Bone marrow (tissue), 2 donors: ENCODE measurements at places on chromosomes 3 and 15.

GRCh38 chr3:140007911-140008869 lies 73.2 kb downstream of the CLSTN2 start:
- no peak for DNase-seq

DNA sequence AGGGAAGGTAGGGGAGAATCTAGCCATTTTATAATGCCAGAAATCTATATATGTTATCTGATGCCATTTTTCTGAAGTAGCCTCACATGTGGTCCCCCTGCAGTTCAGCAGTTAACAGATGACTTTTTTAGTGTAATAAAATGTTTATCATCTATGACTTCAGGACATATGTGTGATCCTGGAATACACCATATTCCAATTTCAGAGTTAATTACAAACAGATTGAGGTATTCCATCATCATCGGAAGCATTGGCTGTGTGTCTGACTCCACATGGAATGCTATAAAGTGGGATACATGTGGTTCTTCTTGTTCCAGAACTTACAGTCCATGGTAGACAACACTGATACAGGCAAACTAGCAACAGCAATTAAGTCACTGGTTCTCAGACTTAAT lies 45.9 kb upstream of the LIMD1 start:
- no peak for DNase-seq

DNA sequence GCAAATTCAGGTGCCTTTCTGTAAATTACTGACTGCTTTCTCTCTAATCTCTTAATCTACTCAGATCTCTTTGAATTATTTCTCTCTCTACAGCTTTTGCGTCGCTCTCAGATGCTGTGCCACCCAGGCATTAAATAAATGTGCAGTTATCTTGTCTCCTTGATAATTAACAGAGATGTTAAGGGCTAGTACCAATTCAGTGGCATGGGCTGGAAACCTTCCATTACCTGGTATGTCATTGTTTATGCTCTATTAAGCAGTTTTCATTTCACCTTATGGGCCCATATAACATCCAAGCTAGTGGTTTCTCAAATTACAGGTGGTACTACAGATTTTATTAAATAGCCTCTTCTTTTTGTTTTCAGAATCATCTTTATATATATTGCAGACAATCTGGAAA lies 66.0 kb downstream of the PEX5L start:
- no peak for DNase-seq

DNA sequence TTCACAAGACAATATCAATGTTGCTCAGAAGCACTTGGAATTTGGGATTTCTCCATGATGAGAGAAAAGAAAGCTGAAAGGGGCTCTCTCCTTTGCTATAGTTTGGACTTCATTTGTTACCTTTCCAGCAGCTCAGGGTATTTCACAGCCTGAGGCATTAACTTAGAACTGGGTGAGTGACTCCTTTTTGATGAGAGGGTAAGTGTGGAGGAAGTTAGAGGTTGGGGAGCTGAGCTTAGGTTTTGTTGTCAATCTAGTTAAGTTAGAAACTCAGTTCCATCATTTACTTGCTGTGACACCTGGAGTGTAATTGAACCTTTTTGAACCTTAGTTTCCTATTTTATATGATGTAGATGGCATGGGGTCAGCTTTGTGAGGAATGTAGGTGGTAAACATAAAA lies 359.1 kb downstream of the PDCD6IP start:
- no peak for DNase-seq

- DNase-seq = no peak
Observed at GRCh38 chr3:155871746-155872158, 1.3 kb downstream of the GMPS start.

- DNase-seq = no peak
Observed at GRCh38 chr3:2976796-2977195, 133.4 kb downstream of the IL5RA start.

- DNase-seq = no peak
Observed at GRCh38 chr15:98682992-98683701, 34.8 kb downstream of the IGF1R start.

DNA sequence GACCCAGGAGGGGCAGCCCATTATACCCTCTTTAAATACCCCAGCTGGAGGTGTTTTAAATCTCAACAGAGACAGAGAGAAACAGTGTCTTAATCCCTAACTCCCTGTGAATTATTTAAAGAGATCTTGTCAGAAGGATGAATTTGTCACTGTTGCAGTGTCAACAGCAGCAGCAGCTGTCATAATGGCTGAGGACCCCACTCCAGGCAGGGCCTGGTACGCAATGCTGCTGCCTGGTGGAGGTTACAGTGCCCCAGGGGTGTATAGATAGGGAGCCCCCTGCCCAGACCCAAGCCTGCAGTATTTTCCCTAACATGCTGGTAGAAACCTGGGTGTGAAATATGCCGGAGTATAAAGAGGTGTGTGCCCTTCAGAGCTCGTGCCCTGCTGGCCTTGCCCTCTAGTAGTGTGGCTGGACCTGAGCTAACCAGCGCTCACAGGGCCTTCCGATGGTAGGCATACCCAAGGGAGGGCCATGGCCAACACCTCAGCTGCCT lies 143.0 kb downstream of the EPHB1 start:
- no peak for DNase-seq

DNA sequence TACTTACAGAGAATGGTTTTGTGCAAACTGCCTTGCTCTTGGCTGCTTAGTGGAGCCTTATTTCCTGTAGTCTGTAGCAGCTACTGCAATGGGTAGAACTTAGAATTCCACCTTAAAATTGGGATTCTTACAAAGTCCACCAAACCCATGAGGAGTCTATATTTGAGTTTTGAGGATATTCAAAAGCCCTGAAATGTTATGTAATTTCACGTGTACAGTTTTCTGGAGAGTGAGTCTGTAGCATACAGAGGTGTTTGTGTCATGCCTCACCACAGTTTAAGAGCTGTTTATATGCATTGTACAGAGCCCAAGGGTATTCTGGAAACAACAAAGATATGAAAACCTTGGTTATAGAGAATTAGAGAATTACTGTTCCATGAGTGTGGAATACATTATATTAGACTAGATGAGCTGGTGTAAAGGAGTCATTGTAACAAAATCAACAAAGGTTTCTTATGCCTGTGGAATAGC lies 114.4 kb downstream of the MBNL1 start:
- DNase-seq = no peak

- DNase-seq = no peak
Observed at GRCh38 chr3:56125358-56126005, 342.8 kb downstream of the ERC2 start.

DNA sequence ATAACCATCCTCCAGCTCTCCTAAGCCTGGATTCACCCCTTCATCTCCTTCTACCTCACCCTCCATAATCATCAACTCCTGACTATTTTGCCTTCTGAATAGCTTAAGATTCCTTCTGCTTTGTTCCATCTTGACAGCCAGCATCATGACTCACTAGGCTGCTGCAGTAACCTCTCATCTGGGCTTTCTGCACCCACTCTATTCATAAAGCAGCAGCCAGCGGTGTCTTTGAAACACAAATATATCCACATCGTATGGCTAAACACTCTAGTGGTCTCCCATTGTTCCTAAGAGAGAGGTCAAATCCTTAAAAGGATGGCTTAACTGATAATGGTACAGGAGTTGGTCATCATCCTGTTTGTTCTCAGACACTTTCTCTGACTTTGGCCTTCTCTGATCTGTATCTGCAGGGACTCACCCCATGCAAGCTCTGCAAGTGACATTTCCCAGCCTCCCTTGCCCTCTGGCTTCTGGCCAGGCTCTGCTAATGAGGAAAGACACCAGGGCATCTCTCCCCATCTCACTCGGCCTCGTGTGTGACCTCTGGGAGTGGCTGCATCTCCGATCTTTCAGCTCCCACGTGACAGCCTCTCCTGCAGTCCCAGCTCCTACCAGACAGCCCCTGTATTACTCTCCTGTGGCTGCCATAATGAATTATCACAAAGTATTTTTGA lies 6.2 kb downstream of the GRK7 start:
- no peak for DNase-seq

DNA sequence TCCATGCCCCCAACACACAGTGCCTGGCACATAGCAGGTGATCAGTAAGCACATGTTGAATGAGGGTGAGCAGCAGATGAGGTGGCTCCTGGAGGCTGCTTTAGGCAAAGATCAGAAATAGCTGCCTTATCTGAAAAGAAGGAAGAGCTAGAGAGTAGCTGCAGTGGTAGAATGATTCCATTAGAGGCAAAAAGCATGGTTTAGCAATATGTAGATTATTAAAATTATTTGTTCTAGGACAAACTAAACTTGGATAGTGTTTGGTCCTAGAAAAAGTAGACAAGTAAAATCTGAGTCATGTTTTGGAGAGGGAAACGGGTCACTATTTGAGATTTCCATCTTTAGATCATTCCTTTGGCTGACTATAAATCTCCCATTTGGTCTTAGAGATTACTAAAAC lies 32.1 kb downstream of the KIF7 start:
- DNase-seq = no peak

- no peak for DNase-seq
Observed at GRCh38 chr15:50190723-50191122, 8.7 kb downstream of the SLC27A2 start.

- no peak for DNase-seq
Observed at GRCh38 chr3:149417727-149418126, 40.3 kb upstream of the TM4SF1 start.

- no peak for DNase-seq
Observed at GRCh38 chr3:59595830-59596229, 546.0 kb upstream of the CFAP20DC start.

- DNase-seq = no peak
Observed at GRCh38 chr3:155352900-155353490, 59.5 kb upstream of the STRIT1 start.

DNA sequence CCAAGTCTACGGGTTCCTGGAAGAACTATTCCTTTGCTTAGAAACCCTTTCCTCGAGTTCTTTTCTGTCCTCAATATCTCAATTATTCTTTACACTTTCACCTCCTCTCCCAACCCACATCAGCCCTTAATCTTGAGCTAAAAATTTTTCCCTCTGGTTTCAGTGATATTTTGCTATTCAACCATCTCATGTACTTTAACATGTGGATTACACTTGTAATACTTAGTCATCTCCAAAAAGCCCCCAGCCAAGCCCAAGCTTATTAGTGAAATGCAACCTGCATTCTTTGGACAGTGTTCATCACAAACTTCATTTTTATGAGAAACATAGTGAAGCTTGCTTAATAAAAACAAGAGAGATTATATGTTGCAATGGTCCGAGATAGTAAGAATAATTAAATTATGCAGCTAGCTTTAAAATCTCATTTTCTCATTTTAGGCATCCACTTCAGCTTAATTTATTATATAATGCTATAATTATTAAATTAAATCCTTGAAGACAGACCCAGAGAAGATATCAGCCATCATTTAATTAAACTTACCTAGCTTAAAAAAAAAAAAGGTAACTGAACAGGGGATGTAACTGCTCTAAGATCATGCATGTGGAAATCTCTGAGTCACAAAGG lies 534.5 kb upstream of the TBL1XR1 start:
- DNase-seq = no peak

- no peak for DNase-seq
Observed at GRCh38 chr3:42349765-42350594, 60.4 kb downstream of the LYZL4 start.

DNA sequence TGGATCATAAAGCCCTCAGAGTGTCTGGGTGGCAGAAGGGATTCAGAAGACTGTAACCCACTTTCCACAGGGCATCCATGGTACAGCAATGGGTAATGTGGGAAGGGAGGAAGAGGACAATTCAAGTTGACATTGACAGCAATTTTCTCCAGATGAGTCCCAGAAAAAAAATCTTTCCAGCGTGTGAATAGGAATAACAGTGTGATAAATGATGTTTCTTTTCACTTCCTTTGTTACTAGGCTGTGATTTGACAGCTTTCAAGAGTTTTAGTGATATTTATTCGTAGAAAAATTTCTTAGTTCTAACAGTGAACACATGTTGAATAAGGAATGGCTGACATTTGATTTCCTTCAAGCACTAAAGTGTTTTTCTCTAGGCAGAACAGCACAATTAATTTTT lies 186.4 kb downstream of the CADPS start:
- DNase-seq = no peak

DNA sequence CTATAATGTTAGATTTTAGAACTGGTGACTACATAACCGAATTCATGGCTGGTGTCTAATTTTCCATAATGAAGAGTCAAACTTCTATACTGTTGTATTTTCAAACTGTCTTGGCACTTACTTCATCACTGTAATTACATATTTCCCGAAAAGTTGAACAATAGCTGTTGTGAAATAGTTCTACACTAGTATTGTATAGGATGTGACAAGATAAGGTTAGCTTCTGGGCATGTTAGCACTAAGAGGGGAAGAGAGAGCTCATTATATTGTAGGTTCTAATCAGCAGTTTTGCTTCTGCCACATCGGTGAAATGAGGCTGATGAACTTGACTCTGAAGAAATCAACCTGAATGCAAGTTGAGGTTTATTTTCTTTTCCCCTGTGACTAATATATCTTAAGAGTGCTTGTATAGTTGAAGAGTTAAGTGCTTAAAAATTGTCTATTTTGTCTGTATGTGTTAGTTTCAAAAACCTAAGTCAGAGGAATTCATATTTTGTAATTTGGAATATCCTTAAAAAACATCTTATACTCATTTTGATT lies 8.9 kb downstream of the GYG1 start:
- no peak for DNase-seq

DNA sequence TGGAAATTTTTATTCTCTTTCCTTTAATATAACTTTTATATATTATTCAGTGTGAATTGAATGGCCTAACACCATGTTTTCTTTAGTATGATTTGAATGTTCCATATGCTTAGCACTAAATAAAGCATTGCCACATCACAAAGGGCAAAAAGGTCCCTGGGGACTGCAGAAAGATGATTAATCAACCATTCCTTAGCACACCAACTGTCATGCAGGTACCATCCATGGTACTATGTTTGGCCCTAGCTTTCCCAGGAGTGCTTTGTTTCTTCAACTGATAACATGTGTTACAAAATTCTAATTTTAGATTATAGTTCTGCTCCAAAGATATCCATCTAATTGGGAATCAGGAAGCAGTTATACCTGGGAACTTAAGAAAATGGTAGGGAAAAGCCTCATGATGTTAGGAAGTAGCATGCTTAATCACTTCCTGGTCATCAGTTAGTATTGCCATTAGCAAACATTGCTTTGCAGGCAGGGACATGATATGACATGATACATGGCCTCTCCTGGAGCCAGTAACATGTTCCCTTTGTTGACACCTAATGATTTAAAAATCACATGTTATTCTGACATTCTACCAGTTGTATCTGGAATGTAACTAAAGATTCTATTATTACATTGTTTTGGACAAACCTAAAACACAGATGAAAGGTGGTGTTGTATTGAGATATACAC lies 712.6 kb upstream of the GBE1 start:
- no peak for DNase-seq

GRCh38 chr3:13577181-13578121 lies 28.5 kb downstream of the FBLN2 start:
- DNase-seq = no peak

DNA sequence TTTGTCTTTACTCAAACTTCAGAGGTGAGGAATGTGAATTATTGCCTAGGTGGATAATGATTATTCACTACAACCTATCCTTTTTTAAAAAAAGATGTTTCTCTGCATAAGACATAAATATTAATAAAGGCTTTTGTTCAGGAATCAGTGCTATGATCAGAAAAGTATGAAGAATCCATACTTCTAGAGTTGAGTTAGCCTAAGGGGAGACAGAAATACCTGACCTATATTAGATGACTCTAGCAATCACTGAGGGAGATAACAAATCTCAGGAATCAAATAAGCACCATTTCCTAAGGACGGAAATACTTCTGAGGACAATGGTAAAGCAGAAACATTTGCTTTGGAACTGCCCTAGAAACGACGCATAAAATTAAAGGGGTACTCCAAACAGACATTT lies 763.8 kb downstream of the GBE1 start:
- DNase-seq = no peak
